ENCODE measurements at places on chromosomes 4 and X.

DNA sequence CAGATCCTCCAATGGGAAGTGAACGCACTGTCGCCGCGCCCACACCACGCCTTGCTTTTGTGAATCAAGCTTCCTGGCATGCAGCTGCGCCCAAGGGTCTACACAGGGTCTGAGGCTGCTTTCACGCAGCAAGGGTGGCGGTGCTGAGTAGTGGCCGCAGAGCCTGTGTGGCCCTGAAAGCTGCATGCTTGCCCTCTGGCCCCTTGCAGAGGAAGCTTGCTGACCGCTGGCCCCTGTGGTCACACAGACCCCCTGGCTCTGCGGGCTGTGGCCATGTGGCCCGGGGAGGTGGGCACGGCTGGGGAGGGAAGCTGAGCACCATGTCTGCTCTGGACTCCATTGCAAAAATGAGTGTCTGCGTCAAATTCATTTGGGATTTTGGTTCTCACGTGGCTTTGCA, 8.8 kb downstream of the DOK7 start:
- DNase-seq, result no peak

DNA sequence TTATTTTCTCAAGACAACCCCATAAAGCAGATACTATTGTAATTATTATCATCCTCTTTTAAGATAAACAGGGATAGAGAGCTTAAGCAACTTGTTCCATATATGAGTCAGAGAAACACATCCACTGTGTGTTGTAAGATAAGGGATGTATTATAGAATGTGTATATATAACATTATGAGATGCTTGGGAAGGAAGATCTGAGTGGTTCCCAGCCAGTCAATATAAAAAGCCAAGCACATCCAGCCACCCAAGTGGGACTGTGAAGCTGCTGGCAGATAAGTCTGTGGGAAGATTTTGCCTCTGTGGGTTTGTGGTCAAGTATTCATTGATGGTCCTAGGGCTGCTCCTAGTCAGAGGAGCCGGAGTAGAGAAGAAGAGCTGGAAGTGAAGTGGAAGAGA, 16.5 kb upstream of the BMPR1B start:
- DNase-seq, result no peak

DNA sequence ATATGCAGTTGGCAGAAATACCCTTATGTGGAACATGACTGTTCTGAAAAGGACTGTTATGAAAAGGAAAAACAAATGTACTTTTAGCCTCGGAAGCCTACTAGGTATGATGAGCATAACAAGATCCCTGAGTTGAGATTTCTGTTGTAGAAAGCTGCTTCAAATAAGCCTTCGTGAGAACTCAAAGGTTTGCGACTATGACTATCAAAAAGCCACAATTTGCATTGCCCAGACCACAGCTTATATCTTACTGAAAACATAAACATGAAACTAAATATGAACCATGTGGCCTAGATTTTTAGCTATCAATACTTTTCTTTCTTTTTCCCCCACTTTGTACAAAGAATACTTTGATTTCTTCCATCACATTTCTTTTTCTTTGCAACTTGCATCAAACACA, 398.2 kb upstream of the LCORL start:
- no peak for DNase-seq

GRCh38 chrX:131942034-131942433, 81.1 kb upstream of the STK26 start:
- DNase-seq, result no peak

DNA sequence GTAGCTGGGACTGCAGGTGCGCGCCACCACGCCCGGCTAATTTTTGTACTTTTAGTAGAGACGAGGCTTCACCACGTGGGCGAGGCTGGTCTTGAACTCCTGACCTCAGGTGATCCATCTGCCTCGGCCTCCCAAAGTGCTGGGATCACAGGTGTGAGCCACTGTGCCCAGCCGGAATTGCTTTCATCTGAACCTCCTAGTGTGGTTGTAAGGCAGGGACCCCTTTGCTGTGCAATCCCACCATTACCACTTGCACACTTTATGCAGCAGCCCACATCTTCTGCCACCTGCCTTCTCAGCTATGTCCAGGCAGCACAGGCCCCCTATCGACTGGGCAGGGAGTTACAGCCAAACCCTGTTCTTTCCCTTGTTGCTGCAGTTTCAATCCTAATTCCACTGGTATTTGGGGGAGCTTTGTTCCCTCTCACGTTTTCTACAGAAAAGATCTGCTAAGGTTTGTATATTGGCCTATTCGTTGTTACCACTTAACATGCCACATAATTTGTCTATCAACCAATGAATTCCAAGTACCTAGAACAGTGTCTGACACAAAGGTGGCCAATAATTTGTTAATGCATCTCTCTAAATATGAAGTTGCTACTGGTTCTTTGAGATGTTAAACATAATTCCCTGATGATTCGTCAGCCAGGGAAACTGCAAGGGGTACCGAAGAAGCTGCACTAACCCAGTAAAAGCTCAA, 6.5 kb downstream of the RPL39 start:
- peak; percentile 22 for DNase-seq

- DNase-seq, result peak; percentile 79
Measured at GRCh38 chr4:8188743-8189550, 10.1 kb upstream of the SH3TC1 start.

DNA sequence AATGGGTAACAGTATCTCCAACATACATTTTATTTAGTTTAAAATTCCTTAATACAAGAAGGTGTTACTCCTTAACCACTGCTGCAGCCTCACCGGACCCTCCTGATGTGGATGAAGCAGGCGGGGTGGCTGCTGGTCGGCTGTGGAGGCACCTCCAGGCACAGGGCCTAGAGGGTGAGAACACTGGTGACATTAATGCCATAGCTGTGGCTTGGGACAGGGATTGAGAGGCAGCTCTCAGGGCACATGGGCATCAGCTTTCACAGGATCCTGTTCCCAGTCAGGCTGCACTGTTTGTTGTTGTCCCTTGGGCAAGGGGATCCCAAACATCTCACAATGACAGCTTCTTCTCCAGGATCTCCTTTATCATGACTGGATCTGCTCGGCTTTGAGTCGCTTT, 90.0 kb downstream of the GATB start:
- DNase-seq, result no peak

GRCh38 chr4:77146186-77147078, 10.6 kb upstream of the CCNG2 start:
- no peak for DNase-seq

DNA sequence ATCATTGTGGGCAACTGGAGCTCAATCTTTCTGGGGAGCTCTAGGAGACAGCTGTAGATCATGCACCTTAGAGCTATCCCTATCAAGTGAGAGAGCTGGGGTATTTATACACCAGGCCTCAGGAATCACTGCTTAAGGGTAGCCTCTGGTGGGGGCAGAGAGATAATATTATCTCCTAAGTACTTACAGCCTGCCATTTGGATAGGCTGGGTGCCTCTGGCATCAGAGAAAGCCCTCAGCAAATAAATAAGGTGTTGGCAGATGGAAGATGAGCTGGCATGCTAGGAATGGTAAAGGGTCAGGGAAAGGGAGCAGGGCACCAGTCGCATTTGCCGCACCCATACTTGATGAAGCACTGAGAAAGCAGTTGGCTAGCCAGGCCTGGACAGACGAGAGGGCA, 75.9 kb downstream of the HCCS start:
- DNase-seq, result no peak

- no peak for DNase-seq
Measured at GRCh38 chrX:29496636-29497180, 718.7 kb upstream of the MAGEB2 start.

GRCh38 chr4:125639182-125639621, 324.4 kb downstream of the FAT4 start:
- no peak for DNase-seq

DNA sequence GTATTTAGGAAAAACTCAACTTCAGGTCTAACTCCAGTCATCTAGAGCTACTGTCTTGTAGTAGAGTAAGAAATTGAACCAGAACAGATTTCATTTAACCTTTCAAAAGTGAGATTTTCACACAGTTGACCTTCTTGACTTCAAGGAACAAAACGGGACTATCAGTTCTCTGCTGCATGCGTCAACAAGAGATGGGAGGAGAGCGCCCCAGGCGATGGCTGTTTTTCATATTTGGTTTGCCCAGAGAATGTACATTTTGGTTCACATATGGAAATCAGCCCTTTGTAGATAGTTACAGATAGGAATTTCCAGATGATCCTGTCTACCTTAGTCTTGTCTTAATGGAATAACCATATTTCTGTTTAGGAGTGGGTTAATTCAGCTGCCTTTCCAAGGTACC, 158.1 kb downstream of the POLA1 start:
- no peak for DNase-seq

- no peak for DNase-seq
Measured at GRCh38 chrX:95145848-95146490, 1472.0 kb downstream of the FAM133A start.

DNA sequence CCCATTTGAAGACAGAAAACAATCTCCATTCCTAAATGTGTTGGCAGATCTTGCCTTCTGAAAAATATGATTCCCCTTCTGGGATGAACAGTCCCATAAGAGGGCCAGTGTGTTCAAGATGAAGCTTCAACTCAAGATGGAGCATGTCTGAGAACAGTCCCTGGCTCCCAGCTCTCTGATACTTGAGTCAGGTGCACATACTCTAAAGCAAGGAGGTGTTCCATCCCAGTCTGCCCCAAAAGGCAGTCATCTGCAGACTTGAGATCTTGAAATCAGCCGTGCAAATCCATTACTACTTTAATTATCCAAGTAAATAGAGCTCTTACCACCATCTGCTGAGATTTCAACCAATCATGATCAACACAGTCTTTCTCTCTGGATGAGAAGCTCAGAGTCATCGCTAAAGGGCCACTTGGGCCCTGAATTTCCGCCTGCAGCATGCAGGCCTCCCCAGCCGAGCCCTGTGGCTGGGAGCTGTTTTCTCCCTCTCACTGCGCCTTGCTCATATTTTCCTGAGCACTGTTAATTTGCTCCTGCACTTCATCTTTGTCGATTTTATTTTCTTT, 22.2 kb downstream of the CCDC149 start:
- no peak for DNase-seq

DNA sequence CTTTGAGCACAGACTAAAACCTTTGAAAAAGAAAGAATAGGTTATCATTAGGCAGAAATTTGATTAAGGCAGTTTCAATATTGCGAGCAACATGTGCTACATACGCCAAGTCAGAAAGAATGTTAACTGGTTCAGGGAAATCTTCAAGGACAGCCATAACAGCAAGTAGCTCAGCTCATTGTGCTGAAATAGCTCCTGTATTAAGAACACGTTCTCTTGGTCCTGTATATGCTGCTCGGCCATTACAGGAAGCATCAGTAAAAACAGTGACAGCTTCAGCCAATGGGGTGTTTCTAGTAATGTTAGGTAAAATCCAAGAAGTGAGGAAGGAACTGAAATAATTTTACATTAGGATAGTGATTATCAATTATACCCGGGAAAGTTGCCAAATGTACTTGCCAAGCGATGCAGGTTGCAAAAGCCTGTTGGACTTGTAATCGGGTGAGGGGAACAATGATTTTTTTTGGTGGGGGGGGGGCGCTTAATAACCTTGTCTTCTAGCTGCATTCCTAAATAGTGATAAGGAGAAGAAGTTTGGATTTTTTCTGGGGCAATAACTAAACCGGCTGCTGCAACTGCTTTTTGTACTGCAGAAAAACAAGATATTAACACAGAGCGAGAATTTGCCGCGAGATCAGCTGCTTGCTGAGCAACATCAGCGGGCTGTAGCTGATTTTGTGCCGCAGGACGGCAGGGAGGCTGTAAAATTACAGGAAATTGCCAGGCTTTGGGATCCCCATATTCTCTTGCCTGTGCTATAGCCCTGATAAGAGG, 49.4 kb upstream of the RASSF6 start:
- DNase-seq, result no peak

- DNase-seq, result no peak
Measured at GRCh38 chr4:13464543-13464942, 19.6 kb downstream of the RAB28 start.

DNA sequence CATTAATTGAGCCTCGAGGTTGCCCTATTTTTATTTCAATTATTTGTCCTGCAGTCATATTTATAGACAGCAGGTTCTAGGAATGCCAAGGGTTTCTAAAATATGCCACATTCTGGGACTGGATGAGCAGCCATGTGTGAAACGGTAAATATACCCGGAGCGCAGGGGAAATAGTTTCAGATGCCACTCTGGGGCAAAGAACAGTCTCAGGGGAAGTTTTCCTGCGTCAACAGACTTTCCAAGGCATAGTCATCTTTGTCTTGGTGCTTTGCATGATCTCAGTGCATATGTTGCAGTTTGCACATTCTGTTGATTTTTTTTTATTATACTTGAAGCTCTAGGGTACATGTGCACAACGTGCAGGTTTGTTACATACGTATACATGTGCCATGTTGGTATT, 71.0 kb downstream of the GPAT3 start:
- no peak for DNase-seq

DNA sequence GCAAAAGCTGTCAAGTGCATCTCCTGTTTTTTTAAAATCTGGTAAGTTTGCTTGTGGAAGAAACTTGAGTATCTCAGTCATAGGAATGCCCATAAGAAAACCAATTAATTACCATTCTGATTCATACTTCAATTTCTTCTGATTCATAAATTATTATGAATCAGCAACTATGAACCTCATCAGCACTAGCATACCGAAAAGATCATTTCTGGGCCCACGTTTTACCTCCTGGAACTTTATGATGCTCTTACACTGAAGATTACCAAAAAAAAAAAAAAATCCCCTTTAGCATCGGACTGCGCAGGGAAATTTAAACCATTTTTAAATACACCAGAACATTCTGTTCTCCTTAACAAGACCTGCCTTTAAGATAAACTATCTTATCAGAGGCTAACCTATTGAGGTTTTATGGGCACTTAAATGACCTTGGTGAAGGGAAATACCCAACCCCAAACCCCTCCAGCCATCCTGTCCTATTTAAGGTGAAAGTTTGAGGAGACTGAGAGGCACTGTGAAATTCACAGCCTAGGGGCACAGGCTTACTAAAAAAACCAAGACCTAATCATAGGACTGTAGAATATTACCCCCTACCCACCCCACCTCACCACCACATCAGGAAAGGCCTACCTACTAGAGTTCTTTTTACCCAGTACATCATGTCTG, 38.2 kb upstream of the ABCG2 start:
- no peak for DNase-seq

DNA sequence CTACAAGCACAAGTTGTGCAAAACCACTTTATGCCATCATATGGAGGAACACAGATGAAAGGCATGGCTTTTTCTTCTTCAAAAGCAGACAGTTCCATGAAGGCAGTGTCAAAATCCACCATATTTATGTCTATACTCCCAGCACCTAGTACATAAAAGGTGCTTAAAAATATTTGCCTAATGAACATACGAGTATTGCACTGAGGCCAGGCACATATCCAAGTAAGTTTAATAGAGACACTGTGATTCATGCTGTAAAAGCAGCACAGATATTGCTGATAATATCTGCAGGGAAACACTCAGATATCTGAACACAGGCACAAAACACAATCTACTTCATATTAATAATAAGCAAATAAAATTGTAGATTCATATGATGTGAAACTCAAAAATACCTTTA, 48.1 kb upstream of the CXCL8 start:
- DNase-seq, result no peak

DNA sequence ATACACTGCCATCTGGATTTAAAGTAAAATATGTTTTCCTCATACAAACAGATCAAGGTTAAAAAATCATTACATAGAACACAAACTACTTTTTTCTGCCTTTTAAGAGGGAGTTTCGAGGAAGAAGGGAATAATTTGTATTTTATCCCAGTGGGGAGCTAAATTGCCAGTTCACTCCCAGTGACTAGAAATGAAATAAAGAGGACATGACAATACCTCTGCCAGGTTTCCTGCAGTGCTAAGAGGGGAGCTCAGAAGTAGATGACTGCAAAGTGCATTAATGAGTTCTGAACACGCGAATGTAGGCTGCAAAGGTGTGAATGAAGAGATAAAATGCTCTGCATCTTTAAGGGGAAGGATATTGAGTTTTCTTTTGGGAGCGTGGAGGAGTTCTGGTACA, 69.7 kb downstream of the SRPX start:
- DNase-seq, result no peak

All from SHP77 (cell line).